ENCODE measurements at places on chromosomes 11 and 22.

DNA sequence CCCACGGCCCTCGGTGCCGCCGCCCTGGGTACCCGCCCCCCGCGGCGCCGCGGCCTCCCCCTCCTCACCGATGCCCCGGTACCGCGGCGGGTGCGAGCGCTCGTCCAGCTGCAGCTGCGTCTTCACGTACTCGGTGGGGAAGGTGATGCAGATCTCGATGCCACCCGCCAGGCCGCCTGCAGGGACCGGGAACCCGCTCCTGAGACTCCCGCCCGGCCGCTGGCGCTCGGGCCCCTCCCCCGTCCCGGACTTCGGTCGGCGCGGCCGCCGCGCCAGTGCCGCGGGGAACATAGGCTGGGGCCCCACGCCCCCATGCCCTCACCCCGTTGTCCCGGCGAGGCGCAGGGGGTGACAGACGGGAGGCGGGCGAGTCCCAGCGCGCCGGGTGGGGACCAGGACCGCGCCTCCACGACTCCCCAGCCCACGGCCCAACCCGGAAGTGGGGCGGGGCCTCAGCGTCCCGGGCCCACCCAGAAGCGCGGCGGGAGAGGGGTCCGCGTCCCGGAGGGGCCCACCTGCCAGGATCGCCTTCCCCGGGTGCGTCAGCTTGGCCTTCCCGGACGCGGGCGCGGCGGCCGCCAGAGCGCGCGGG is 375 bp downstream of the SLC25A1 start:
- no peak for DNase-seq

DNA sequence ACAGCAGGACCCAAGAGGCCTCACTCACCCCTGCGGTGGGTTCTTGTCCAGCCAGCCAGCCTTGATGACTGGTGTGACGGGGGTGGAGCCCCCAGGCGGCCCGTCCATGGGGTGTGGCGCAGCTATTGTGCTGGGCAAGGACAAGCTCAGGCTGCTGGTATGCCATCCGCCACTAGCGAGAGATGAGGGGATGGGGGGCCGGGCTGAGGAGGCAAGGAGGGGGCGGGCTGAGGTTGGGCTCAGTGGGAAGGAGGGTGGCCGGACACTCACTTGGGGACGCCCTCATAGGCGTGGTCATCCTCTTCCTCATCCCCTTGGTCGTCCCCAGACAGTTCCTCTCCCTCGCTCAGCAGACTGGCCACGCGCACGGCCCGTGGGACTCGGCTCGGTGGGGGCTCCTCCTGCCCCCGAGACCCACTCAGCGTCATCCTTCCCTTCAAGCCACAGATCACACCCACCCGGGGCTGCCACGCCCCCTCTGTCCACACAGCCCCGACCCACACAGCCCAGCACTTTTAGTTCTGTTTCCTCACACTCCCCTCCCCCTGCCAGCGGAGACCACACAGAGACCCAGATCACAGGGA is 38.0 kb upstream of the PDE2A start:
- no peak for DNase-seq

DNA sequence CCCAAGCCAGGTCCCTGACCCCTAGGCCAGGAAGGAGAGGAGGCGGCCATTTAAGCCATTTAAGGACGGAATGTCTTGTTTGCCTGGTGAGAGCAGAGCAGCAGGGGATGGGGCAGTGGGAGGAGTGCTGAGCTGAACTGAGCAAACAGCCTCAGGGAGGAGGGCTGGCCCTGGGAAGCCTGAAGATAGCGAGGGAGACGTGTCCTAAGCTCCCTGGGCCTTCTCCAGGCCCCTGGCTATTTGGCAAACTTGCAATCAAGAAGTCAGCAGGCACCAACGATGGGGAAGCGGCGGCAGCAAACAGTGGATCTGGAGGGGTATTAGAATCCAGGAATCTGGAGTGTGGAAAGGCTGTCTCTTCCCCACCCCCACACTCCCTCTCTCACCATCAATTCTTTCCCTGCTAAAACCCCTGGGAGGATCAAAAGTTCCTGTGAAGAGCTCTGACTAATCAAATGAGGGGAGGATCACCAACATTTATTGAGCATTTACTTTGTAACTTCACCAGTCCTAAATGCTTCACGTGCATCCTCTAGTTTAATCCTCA is 8.8 kb downstream of the BCL9L start:
- DNase-seq, result no peak

DNA sequence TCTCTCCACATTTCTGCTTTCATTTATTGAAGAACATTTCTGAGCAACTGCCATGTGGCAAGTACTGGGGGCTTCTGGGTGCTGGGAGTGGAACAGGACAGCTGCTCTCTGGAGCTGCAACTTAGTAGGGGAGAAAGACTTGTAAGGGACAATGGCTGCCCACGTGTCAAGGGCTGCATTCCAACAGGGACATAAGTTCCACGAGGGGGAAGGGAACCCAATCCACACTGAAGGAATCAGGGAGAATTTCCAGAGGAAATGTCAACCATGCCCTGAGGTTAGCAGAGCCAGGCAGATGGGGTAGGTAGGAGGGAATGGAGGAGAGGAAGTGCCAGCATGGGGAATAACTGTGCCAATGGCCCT is 1.7 kb downstream of the MAPK8IP2 start:
- DNase-seq, result no peak

GRCh38 chr11:118679483-118679882 is at the start of gene TREH:
Gene TREH (minus strand): TSS chr11:118679650. CDS start chr11:118679627, 23 bp downstream.
- no peak for DNase-seq

DNA sequence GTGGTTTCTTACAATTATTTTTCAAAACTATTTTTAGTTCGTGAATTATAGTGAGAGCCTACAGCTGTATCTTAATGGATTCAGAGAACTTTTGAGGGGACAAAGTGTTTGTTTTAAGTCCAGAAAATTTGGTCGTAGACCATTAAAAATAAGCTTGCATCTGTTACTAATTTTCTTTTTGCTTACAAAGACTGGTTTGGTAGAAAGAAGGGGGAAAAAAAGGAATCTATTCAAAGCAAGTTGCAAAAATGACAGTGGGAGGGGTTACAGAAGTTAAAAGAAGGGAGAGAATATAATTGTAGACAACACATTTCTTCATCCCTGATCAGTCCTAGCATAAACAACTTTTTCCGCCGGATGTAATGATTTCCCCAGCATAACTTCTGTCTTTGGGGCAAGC is 72.1 kb downstream of the AMOTL1 start:
- DNase-seq, result no peak

- DNase-seq, result no peak
Observed at GRCh38 chr22:26847046-26847445, 189.7 kb downstream of the MIAT start.

DNA sequence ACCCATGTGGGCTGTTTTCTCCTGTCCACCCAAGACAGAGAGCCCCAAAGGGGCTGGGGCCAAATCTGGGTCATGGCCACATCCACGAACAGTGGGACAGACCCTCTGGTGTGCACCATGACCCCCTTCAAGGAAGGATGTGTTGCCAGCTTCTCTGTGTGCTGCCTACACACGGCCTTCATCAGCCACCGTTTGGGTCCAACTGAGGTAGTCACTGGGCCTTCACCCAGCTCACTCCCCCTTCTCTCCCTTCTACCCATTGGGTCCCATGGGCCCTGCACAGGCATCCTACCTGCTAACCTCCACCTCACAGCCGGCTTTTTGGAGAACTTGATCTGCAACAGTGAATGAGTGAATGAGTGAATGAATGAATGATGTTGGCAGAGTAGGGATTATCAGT is 1484.9 kb downstream of the BRD1 start:
- no peak for DNase-seq

DNA sequence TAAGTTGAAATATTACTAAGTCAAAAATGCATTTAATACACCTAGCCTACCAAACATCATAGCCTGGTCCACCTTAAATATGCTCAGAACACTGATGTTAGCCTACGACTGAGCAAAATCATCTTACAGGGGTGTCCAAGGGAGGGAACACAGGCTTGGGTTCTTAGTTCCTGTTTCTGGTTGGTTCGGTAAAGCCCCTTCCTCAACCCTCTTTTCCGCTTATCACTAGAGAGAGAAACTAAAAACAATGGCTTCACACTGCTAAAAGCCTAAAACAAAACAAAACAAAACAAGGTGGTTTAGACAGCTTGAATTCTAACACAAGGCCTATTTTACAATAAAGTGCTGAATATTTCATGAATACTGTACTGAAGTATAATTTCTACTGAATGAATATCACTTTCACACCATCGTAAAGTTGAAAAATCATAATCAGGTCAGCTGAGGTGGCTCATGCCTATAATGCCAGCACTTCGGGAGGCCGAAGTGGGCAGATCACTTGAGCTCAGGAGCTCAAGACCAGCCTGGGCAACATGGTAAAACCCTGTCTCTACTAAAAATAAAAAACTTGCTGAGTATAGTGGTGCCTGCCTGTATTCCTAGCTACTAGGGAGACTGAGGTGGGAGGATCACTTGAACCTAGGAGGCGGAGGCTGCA is 118.0 kb downstream of the SIK3 start:
- DNase-seq, result no peak

DNA sequence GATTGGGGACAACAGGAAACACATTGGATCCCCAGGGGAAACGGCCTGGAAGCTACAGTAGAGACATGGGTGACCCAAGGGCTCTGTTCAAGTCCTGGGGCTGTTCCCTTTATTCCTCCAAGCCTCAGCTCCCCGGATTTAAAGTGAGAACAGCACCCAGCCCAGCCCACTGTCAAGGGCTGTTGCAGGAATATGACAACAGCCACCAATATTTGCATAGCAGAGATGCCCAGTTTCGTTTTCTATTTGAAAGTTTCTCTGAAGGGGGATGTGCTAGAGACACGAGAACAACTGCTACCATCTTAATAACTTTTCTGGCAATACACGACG is 81.1 kb upstream of the WNT7B start:
- DNase-seq, result no peak

- no peak for DNase-seq
Observed at GRCh38 chr11:124327775-124328174, 7.8 kb upstream of the OR8D2 start.

DNA sequence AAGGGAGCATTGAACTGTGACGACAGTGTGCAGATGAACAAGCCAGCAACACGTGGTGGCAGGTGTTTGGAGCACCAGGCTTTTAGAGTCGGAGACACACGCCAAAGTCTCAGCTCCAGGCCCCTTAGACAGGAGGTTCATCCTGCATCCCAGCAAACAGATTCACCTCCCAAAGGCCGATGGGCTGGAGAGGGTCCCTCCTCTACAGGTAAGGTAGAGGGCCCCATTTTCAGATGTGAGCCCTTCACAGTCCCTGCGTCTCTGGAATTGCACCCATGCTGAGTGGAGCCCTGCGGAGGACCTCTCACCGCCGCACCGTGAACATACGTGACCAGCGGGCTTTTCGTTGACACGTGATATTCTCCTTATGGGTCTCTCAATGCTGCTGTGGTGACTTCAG is 109.0 kb upstream of the B3GAT1 start:
- no peak for DNase-seq

DNA sequence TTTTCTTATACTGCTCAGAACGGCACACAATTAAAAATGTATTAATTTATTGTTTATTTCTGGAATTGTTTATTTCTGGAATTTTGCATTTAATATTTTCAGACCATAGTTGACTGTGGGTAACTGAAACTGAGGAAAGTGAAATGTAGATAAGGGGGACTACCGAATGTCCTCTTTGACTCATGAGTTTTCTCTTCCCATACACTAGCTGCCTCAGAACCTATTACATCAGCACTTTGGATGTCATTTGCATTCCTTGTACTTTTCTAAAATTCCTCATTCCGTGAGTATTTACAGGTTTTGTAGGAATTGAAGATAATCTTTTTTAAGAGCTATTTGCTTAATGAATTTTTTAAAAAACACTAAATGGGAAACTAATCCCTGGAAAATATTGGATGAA is 29.8 kb downstream of the ZC3H12C start:
- DNase-seq, result no peak

GRCh38 chr11:8206251-8207079 is 37.6 kb upstream of the RIC3 start:
- no peak for DNase-seq

GRCh38 chr11:96267496-96268032 is 75.4 kb downstream of the MAML2 start:
- DNase-seq, result no peak

DNA sequence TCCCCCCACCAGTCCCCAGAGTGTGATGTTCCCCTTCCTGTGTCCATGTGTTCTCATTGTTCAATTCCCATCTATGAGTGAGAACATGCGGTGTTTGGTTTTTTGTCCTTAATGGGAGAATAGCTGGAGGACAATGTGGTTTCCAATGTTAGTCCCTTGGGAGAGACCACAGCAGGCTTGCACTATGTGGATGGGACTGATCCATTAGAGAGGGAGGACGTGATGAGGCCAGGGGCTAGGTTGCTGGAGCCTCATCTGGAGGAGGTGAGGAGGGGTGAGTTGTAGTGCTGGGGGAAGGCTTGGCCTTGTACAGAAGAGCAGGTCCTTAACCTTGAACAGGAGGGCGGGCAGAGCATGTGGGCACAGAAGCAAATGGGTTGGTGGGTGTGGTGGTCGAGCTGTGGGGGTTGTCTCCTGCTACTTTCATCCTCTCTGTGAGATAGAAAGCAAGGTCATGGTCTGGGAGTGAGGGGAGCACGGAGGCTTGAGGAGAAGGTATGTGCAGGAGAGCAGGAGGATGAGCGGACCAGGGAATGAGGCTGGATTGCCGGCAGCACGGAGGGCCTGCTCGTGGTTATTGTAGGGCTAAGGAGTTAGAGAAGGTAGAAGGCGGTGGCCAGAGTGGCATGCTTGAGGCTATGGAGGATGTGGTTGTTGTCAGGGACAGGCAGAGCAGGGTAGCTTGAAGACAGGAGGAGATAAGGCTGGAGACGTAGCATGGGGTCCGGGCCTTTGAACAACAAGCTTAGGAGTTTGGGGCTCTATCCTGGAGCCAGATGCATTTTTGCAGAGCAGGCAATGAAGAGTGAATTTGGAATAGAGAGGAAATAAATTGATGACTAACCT is 11.2 kb upstream of the SREBF2 start:
- DNase-seq, result no peak

DNA sequence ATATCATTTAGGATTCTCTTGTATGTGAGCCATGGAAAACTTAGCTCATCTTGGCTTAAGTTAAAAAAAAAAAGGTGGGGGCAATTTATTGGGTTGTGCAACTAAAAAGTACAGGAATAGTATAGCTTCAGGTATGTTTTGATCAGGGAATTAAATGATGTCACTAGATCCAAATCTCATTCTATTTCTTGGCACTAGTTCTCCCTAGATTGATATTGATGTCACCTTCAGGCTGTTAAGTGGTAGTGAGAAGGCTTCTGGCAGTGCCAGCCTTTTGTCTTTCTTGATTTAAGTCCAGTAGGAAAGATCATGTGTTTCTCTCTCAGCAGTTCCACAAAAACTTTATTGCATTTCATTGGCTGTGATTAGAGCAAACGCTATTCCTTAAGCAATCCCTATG is 65.0 kb upstream of the ZBED5 start:
- DNase-seq, result no peak
